ENCODE measurements at places on chromosomes 12 and 14.

DNA sequence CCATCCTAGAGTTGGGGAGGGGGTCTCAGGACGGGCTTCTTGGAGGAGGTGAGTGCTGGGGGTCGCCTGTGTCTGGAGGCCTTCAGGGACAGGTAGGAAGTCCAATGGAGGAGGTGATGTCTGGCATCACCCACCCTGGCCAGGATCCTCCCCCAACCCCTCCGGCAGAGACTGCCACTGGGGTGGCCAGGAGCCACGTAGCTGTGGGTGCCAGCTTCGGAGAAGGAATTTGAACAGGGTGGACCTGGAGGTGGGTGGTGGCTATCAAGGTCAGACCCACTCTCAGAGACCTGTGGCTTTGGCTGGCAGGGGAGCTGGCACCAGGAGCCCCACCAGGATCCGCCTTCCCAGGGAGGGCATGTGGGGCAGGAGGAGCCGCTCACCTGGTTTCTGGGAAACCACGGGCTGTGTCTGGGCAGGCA lies 9.1 kb downstream of the CEP170B start:
- DNase-seq, result no peak

- DNase-seq, result no peak
Observed at GRCh38 chr14:101360054-101360911, 201.0 kb upstream of the DIO3 start.

DNA sequence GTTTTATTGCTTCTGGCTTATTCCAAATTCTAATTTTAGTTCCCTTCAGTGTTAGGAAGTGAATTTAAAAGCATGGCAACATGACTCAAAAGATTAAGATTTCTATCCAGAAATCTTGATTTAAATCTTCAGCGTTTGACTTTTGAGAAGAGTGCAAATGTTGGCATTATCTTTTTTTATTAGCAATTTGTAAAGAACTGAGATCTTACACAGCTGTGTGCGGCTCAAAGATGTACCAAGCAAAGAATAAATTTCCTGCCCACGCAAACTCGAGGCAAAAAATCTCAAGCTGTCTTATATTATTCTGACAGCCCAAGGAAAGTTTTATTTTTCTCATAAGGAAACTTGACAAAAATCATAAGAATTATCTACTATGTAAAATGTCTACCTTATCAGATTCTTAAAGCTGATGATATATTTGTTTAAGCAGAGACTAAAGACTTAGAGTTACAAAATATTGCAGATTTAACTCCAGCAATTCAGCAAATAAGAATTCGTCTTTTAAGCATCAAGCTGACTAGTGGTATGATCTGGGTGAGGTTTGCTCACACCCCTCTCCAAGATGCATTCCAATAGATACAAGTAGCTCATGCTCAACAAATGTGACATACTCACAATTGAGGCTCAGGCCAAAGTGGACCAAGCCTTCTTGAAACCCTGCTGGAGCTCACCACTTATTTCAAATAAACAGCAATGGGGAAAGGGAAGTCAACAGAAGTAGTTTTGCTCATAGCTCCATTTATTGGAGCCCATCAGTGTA lies 47.4 kb upstream of the POC1B start:
- no peak for DNase-seq

- DNase-seq, result no peak
Observed at GRCh38 chr12:127270193-127270592, 996.8 kb upstream of the TMEM132C start.

- DNase-seq, result no peak
Observed at GRCh38 chr14:95569440-95569839, 34.6 kb downstream of the GLRX5 start.

All from NCI-H2107 (cell line).